ENCODE measurements at places on chromosomes 12 and 14.

- DNase-seq = no peak
These were observed 94.0 kb downstream of the NUAK1 start for GRCh38 chr12:106044773-106045172.

DNA sequence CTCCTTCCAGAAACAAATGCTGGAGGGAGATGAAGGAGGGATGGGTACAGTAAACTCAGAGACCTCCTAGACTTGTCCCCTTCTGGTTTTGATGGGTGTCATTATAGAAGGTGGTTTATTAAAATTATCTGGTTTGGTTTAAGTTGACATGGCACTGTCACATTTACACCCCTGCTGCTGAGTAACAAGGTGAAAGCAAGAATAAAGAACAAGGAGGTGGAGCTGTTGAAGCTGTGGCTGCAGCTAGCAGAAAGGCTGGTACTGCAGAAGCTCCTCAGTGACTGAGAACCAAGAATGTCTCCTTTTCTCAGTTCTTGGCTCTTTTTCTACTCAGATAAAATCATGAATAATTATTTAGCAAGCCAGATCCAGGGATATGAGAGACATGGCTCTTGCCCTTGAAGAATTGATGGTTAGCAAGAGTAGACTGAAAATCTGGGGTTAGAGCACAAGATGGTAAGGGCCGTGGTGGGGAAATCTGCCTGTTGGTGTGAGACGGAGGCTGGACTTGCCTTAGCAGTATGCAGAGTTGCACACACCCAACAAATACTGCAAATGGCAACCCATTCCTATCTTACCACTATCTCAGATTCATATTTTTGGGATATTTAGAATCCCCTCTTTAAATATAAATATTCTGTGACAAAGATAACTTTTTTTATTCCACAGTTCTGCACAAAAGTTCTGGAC lies at the start of gene GZMH:
GZMH (minus strand) TSS at position 31 of the 690 bp plus-strand sequence. CDS start 72 bp downstream, outside the sequence.
- DNase-seq = no peak

DNA sequence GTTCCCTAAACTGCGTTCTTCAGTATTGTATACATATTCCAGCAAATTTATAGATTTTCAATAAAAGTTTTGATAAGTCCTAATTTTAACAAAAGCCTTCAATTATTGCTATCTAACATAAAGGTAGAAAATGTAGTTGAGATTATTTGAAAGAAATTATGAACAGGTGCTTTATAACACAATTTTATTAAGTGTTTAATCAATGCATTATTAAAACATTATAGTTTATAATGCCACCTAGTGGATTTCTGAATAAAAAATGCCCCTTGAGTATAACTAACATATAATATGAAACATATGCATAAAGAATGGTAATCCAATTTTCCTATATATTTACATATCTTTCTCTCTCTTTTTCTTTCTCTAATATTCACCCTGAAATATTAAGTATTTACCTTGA lies 515.3 kb downstream of the SLC6A15 start:
- DNase-seq = no peak

- no peak for DNase-seq
These were observed 7.4 kb downstream of the GLIPR1L1 start for GRCh38 chr12:75341873-75342272.

DNA sequence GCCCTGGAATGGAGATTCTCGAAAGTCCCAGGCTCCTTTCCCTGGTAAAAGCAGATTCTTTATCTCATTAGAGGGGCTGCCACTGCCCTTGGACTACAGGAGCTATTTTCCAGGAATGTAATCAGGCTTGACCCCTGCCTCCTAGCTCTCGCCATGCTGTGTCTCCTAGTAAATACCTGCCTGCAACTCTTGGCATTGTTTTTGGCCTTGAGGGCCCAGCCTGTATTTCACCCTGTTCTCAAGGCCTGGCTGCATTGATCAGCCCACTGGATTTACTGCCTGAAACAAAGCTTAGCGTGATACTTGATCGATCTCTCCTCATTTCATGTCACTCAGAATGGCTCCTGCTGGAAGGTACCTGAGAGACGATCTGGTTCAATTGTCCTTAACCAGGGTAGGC lies 273.7 kb downstream of the CACNA1C start:
- no peak for DNase-seq

GRCh38 chr12:29756741-29757390 lies 26.9 kb downstream of the TMTC1 start:
- no peak for DNase-seq

GRCh38 chr12:50626026-50626425 lies 121.2 kb downstream of the DIP2B start:
- DNase-seq = no peak

DNA sequence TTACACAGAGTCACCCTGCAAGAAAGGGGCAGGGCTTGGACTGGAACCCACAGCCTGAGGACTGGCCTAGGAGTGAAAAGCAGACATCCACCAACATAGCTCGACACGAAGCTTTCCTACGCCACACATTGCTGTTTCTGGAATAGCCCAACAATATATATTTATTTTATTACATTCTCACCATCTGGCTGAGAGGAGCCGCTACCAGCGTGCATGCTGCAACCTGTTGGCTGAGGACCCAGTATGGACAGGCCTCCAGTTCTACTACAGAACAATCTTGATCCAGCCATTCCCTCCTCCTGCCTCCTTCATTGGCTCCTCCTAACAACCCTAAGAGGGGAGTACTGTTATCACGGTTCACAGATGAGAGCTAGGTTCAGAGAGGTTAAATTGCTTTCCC lies 35.6 kb upstream of the TBX5 start:
- no peak for DNase-seq

GRCh38 chr12:2113119-2113912 lies 60.5 kb downstream of the CACNA1C start:
- DNase-seq = no peak

DNA sequence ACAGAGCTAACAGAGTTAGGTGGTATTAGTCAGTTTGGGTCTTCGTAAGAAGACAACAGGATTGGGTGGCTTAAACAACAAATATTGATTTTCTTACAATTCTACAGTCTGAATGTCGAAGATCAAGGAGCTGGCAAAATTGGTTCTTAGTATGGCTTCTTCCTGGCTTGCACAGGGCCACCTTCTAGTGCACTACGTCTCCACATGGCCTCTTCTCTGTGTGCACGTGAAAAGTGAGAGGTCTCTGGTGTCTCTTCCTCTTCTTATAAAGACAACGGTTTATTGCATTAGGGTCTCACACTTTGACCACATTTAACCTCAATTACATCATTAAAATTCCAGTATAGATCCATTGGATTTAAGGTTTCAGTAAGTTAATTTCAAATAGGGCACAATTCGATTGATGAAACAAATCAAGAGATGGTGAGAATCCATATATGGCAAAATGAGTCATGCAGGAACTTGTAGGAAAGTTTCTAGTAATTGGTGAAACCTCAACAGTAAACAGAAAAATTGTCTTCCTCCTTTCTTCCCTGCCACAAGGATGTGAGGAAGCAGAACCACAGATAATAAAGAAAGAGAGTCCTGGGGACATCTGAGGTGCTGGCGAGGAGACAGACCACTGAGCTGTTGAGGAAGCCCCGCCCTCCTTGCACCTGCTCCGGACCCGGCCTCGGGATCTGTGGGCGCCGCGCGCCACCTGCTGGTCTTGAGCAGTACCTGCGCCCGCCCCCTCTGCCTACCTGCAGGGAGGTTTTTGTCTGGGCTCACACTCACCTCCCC lies 846.7 kb downstream of the TMEM121 start:
- peak; percentile 59 for DNase-seq

DNA sequence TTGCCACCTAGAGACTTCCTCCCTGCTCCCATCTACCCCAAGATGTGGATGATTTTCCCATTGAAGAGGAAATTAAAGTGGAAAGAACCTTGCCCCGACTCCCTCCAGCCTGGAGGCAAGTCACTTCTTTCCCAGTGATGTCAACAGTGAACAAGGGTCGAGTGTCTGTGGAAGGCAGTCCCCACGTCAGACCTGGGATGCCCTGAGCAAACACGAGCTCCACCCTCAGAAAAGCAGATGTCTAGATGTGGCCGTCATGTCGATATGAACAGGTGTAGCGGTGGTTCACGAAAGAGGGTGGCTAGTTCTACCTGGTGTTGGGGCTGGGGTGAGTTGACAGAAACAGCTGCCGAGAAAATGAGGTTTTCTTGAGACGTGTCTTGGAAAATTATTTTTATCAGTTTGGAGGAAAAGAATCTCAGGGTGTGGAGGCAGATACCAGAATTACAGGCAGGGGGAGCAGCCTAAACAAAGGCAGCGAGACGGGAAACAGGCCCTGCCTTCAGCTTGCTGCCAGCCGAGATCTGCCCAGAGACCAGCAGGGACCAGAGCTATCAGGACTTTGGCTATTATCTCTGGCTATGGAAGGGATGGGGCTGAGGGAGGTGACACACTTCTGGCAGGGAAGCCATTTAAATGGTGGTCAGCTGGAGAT lies 25.9 kb downstream of the SYNDIG1L start:
- no peak for DNase-seq

GRCh38 chr12:70757830-70758493 lies 120.7 kb upstream of the PTPRB start:
- DNase-seq = no peak

- DNase-seq = no peak
These were observed 33.0 kb downstream of the BEGAIN start for GRCh38 chr14:100554082-100554677.

DNA sequence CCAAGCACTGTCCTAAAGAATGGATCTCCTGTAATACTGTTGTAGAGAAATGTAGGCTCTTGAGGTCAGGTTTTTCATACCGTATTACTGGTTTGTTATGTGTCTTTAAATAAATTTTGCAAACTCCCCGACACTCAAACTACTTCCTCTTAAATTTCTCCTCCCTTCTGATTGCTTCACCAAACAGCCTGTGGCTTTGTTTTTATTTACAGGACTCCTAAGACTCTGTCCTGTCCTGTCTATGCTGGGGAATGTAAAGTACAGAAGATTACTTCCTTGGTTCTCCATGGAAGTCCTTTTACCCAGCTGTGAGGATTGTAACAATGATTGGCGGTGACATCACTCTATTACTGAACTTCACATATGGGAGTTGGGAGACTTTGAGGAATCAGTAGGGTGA lies 873.5 kb downstream of the DIO2 start:
- no peak for DNase-seq

DNA sequence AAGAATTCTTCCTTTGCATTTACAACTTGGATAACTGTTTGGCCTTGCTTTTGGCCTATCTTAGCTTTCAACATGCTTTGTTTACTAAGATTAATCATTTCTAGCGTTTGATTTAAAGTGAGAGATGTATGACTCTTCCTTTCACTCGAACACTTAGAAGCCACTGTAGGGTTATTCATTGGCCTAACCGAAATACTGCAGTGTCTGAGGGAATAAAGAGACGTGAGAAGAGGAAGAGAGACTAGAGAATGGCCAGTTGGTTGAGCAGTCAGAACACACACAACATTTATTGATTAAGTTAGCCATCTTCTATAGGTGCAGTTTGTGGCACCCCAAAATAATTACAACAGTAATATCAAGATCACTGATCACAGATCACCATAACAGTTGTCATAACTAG lies 62.3 kb upstream of the CCDC175 start:
- DNase-seq = no peak

- no peak for DNase-seq
These were observed 834.7 kb downstream of the DIO2 start for GRCh38 chr14:79376557-79376956.

DNA sequence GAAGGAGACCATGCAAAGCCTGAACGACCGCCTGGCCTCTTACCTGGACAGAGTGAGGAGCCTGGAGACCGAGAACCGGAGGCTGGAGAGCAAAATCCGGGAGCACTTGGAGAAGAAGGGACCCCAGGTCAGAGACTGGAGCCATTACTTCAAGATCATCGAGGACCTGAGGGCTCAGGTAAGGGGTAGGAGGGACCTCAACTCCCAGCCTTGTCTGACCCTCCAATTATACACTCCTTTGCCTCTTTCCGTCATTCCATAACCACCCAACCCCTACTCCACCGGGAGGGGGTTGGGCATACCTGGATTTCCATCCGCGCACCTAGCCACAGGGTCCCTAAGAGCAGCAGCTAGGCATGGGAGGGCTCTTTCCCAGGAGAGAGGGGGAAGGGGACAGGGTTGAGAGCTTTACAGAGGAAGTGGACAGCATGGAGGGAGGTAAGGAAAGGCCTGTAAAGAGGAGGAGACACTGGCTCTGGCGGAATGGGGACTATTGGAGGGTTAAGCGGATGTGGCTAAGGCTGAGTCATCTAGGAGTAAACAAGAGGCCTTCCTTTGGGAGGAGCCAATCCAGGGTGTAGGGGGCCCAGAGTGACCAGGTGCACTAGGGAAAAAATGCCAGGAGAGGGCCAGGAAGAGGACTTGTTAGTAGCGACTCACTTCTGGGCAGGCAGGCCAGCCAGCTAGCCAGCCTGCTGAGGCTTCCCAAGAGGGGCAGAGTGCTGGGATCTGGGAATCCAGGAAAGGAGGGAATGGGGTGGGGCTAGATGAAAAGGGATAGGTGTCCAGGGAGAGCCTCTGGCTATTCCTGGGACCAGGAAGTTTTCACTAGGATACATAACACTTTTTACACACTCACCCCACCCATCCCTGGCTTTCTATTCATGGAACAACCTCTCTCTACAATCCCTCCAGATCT lies 754 bp downstream of the KRT18 start:
- no peak for DNase-seq

- DNase-seq = no peak
These were observed 25.7 kb downstream of the TBC1D15 start for GRCh38 chr12:71865166-71865713.

- DNase-seq = no peak
These were observed 116.6 kb downstream of the SLC35F4 start for GRCh38 chr14:57749267-57749666.

DNA sequence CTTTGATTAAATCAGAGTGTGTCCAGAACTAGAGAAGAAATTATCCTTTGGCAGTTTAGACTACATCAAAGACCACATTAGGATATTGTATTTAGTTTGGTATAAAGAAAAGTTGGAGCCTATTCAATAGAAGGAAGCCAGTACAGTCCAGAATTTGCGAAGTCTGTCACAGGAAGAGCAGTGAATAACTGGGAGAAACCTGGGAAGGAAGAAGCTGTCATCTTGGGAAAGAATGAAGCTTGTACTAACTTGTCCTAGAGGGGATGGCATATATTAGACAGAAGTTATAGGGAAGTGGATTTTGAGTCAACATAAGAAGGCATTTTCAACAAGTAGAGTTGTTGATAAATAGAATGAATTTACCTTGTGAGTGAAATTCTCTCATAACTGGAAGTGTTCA lies 386.7 kb downstream of the LRIG3 start:
- DNase-seq = no peak
